CD4-positive, alpha-beta T cell treated with Interferon gamma for 1 hour (primary cell): ENCODE measurements at places on chromosomes 1 and 21.

DNA sequence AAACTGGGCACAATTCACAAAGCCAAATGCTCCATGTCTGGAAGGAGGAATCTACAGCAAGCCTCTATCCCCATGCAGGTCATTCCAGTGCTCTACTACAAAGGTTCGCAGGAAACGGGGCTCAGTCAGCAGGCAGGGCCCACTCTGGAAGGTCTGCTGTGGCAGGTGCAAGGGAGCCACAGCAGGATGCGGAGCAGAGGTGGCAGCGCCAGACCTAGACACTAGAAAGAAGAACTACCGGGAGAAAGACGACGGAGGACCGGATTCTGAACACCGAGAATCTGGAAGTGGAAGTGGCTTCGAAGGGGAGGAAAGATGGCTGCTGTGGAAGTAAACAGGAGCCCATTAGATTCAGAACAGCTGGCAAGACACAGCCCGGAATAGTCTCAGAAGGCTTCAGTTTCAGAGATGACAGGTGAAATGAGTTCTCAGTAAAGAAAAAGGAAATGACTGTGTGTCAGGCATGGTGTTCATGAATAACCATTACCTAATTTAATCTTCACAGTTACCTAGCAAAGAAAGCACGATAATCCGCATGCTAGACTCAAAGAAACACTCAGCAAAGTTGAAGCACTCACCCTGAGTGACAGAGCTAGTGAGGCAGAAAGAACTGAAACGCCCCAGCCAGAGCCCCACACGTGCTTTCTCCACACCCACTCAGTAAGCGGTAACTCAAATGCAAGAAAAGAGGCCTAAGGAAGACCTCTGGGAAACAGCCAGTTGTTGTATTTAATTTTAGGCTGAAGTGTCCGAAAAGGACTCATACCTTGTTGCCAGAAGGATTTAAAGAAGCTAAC lies 21.4 kb downstream of the SETD4 start:
- no peak for DNase-seq

GRCh38 chr1:27163093-27163492 lies 8.2 kb upstream of the SLC9A1 start:
- no peak for DNase-seq

DNA sequence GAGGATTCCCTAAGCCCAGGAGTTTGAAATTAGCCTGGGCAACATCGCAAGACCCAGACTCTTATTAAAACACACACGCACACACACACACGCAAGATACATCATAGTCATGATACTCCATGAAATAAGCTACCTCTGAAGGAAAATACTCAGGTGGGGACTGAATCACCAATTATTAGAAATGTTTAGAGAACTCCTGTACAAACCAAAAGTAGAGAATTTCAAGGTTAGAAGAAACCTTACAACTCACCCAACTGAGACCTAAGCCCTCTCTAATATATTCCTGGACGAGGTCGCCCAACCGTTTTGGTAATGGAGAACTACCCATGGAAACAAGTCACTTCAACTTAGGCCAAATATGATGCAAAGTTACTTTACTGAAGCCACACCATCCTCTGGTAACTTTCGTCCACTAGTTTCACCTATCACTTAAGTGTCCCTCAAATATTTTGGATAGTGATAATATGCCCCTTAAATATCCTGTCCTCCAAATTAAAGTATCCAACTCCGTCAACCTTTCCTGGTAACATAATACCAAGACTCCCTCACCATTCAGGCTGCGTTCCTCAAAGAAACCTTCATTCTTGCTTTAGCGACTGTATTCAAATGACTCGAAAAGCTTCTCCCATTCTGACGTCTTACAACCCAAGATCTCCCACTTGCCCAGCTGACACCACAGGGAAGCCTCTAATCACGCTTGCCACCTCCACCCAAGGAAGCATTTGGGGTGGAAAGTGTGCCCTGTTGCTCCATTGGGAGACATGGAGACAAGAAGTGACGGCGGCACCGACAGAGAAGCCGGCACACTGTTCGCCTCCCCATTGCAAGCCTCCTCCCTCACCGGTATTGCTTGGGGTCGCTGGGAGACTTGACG lies 856 bp downstream of the NRDC start:
- DNase-seq: peak; percentile 2

GRCh38 chr1:117583247-117583646 lies 22.6 kb upstream of the TENT5C start:
- DNase-seq: no peak

DNA sequence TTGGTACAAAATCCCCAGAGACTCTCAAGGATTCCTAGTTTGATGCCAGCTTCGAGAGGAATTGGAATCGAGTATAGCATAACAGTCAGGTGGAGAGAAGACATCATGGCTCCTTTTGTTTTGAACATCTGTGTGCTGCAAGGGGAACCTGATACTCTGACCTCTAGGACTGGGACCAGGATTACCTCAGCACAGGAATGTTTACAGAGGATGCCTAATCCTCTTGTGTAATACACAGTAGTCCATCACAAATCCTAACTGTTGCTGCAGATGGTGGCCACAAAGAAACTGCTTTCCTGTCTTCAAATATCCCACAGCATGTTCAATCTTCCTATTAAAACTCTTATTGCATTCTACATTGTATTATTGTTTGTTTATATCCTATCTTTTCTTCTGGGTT lies 111.8 kb upstream of the PRMT6 start:
- no peak for DNase-seq

- DNase-seq: no peak
Measured at GRCh38 chr1:53765657-53766056, 26.7 kb upstream of the GLIS1 start.

- no peak for DNase-seq
Measured at GRCh38 chr21:30289215-30289614, at the start of gene KRTAP25-1. TSS of gene KRTAP25-1 (minus strand) at chr21:30289514. CDS start at chr21:30289490, 24 bp downstream.
